ENCODE measurements at places on chromosomes 7 and 10. TPM values are rescaled to one million over a fixed set of nuclear protein-coding genes. Genes with fewer than 3 reads are reported as not detected.

Gene RBM20
- 2.4 TPM for total RNA-seq

Gene ARID5B
- 37.0 TPM for total RNA-seq

Gene INHBA
- total RNA-seq = 67.4 TPM

Gene RARRES2
- 1.7 TPM for total RNA-seq

Gene ABCC2
- 1.2 TPM for total RNA-seq

Gene ZNF736
- total RNA-seq = 7.4 TPM
